ENCODE measurements at places on chromosomes 5 and 9. TPM values are rescaled to one million over a fixed set of nuclear protein-coding genes. Genes with fewer than 3 reads are reported as not detected.

Gene ADRA1B
- total RNA-seq, result 0.92 TPM

Gene C5orf58
- not detected for total RNA-seq

Gene SPATA31A3
- not detected for total RNA-seq

Gene WHRN
- 3.1 TPM for total RNA-seq

Gene FAM78A
- total RNA-seq, result 0.37 TPM

Gene SLC1A1
- total RNA-seq, result 1.4 TPM

Gene GADD45G
- 0.28 TPM for total RNA-seq
